ENCODE measurements at places on chromosomes 6 and 20.

GRCh38 chr6:38803129-38803528 is 88.0 kb downstream of the DNAH8 start:
- no peak for DNase-seq

- DNase-seq = no peak
Observed at GRCh38 chr20:4925842-4926530, 75.3 kb downstream of the SLC23A2 start.

DNA sequence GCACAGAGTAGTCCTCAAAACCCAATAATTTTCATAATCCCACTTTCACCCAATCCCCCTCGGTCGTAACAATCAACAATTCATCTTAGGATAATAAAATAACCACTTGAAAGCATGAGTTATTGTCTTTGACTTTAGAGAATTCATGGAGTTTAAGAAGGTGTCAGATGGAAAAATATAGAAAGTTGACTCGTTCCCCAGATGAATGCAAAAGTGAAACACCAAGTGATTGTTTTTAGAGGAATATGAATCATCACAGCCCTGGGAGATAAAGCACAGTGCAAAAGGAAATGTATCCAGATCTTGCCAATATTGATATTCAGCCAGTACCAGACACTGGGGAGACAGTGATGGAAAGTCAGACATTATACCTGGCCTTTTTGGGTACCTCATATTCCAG is 860.5 kb downstream of the DHX35 start:
- DNase-seq = no peak

DNA sequence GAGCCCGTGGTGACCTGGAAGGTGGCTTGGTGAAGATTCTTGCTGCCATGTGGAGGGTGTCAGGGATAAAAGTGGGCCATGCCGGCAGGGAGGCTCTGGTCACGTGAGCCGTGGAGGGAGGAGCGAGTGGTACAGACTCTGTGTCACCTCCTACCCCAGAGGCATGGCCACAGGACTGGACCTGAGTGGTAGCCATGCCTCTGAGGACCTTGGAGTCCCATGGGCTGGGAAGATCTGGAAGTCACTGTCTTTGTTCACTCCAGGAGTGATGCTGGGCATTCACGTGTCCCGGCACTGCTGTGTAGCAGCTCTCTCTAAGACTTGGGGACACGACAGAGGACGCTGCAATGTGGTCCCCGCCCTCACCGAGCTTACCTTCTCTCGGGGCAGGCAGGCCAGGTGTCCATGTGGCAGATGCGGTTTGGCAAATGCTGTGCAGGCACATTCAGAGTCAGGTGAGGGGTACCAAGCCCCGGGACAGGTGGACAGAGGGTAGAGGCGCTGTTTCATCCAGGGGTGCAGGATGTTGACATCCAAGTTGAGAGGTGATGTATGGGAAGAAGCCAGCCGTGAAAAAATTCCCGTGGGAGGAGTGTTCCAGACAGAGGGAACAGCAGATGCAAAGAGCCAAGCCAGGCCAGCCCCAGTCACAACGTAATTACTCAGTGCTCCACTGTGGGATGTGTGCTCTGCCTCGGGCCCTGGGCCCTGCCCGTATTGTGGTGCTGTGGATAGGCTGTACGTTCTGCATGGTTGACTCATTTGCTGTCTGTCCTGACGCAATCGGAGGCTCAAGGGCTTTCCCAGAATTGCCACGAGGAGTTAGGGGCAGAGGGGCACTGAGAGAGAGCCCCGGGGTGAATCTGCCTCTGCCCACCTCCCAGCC is 307.8 kb downstream of the TAF4 start:
- DNase-seq = no peak

GRCh38 chr20:43124241-43124640 is 65.5 kb downstream of the PTPRT start:
- no peak for DNase-seq

- DNase-seq = no peak
Observed at GRCh38 chr6:45818655-45819054, 197.0 kb downstream of the CLIC5 start.

DNA sequence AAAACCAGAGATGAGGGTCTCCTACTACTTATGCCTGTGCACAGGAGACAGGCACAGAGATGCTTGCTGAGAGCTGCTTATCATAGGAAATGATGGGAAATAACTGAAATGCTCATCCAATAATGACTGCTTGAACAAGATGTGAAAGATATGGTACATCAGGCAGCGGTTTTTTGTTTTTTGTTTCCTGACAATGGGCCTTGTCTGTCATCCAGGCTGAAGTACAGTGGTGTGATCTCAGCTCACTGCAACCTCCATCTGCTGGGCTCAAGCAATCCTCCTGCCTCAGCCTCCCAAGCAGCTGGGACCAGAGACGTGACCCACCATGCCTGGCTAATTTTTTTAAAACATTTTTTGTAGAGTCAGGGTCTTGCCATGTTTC is 1.2 kb upstream of the RIPOR3 start:
- DNase-seq = no peak

All from stimulated activated CD8-positive, alpha-beta memory T cell treated with anti-CD3 and anti-CD28 coated beads, Interleukin-2, amount 100 ng/mL, for 48 hours (primary cell).